ENCODE measurements at places on chromosomes 4 and X.

- DNase-seq = no peak
Observed at GRCh38 chrX:9522378-9523155, 57.7 kb downstream of the TBL1X start.

- peak; percentile 92 for DNase-seq
Observed at GRCh38 chrX:153582896-153583295, 16.0 kb downstream of the CCNQ start.

GRCh38 chr4:181291615-181292014 lies 951.6 kb upstream of the TENM3 start:
- no peak for DNase-seq

GRCh38 chr4:67087897-67088296 lies 457.4 kb downstream of the CENPC start:
- DNase-seq = no peak

GRCh38 chr4:40951026-40951425 lies 201.3 kb downstream of the NSUN7 start:
- peak; percentile 12 for DNase-seq

GRCh38 chrX:70433848-70434351 lies 10.7 kb upstream of the DLG3 start:
- DNase-seq = peak; percentile 92

- DNase-seq = no peak
Observed at GRCh38 chr4:124121461-124121971, 591.0 kb downstream of the ANKRD50 start.

GRCh38 chrX:53095796-53096195 lies 1.9 kb downstream of the KANTR start:
- no peak for DNase-seq

DNA sequence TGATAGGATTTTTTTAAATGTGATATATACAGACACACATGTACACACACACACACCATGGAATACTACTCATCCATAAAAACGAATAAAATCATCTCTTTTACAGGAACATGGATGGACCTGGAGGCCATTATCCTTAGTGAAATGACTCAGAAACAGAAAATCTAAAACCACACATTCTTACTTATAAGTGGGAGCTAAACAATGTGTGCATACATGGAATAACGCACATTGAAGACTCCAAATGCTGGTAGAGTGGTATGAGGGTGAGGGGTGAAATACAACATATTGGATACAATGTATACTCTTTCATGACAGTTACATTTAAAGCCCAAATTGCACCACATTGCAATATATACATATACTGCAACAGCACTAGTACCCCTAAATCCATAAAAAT lies 120.2 kb upstream of the ADGRL3 start:
- no peak for DNase-seq

Measured in esophagus muscularis mucosa (tissue), 4 donors.